ENCODE measurements at places on chromosomes 5 and 9.

DNA sequence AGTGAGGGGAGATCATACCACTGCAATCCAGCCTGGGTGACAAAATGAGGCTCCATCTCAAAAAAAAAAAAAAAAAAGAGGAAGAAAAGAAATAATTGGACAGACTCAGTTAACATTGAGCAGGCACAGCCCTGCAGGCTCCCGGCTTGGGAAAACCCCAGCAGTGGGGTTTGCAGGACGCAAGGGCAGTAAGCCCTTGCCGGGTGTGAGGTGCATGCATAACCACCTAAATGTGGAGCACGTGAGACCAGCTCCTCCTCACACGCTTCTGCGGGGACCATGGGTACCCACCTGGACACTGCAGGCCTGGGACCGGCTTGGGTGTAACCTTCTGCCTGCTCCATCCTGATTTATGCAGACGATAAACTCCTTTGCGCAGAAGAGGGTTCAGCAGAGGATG lies 4.8 kb upstream of the SLC6A18 start:
- no peak for DNase-seq

DNA sequence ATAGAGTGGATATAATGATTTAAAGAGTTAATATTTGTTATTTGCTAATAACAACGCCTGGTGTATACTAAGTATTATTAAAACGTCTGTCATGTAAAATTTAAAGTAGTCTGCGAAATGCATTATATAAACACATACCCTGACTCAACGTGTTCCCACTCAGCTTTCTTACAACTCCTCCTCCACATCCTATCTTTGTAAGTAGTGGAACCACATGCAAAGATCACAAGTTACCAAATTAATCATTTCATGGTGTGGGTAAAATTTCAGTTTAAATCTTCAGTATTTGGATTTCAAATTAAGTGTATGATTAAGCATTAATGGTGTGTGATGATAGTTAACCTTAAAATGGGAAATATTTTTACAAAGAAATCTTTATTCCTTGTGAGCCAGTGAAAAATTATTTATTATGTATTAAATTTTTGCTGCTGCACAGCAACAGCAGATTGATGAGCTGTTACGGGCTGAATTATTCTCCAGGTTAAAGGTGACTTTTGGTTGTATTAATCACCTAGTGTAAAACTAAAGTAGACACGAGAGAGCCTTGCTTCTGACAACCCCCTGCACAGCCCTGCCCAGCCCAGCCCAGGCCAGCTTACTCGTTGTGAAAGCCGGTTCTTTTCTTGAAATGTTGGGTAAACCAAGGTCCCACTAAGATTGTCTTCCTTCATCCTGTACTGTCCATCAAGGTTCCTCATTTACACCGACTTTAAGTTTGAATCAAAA lies 373.5 kb downstream of the DTWD2 start:
- DNase-seq: no peak

DNA sequence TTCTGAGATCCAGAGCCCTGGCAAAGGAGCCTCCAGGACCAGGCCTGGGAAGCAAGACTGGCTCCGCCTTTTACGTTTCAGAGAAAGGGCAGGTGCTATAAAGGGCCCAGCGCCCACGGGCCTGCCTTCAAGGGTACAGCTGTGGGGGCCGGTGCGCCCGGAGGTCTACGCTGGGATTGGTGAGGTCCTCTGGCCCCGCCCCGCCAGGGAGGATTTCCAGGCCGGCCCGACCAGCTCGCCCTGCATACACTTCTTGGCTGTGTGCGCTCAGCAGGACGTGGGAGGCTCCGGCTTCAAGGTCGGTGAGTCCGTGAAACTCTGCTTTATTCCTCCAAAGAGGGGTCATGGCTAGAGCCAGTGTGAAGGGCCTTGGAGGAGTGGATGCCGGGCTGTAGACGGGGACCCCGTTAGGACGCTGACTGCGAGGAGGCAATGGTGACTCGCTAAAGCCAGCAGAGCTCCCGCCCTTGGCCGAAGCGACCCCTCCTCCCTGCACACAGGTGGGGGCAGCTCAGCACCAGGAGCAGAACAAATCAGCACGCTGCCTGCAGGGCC lies at the start of gene CKMT2:
TSS of gene CKMT2 (plus strand) at position 243 of the 555 bp plus-strand sequence. CDS start 17,811 bp downstream, outside the sequence.
- no peak for DNase-seq

GRCh38 chr5:88741964-88742363 lies 141.0 kb downstream of the MEF2C start:
- DNase-seq: no peak

GRCh38 chr9:78866207-78867132 lies 569.5 kb downstream of the PSAT1 start:
- DNase-seq: no peak

DNA sequence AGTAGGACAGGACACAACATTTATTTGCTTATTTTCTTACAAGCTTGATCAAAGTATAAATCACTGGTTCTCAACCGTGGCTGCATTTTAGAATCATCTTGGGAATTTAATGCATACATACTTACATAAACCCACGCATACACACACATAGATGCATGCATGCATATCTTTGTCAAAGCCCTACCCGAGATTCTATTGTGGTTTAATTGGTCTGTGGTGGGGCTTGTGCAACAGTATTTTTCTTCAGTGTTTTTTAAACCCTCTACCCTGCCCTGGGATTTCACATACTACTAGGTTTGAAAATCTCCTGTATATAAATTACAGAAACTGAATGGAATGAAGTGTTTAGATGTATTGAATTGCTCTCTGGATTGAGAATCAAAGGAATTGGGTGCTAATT lies 1166.2 kb downstream of the MAT2B start:
- no peak for DNase-seq

GRCh38 chr9:112051812-112052211 lies 123.3 kb downstream of the SUSD1 start:
- no peak for DNase-seq

DNA sequence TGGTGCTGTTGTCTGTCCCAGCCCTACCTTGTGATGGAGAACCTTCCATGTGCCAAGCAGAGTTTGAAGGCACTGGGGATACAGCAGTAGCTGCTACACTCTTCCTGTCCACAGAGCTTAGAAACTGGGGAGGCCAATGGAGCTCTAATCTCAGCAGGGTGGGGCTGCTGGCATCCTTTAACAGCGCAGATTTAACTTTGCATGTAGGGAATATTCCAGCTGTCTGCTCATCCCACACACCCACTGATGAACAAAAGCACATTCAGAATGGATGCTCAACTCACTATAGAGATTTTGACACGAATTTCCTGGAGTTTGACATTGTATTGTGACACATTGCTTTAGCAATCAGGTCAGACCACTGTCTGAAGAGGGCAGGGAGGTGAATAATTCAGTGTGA lies 49.0 kb downstream of the TMEM215 start:
- DNase-seq: no peak

DNA sequence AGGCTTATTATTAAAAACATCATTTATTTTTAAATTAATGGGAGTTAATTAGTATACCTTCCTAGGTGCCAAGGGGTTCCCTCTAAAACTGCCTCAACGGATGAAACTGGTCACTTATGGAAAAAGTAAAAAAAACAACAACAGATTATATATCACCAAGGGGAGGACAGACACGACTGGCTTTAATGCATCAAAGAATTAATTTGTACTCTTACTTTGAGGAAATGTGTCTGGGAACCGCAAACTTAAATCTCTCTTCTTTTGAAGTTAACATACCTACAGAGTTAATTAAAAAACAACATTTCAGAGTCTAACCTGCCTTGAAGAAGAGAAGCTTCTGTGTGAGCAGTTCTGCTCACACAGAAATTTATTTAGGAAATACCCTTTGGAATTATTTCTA lies 354.6 kb downstream of the LRRC70 start:
- no peak for DNase-seq

DNA sequence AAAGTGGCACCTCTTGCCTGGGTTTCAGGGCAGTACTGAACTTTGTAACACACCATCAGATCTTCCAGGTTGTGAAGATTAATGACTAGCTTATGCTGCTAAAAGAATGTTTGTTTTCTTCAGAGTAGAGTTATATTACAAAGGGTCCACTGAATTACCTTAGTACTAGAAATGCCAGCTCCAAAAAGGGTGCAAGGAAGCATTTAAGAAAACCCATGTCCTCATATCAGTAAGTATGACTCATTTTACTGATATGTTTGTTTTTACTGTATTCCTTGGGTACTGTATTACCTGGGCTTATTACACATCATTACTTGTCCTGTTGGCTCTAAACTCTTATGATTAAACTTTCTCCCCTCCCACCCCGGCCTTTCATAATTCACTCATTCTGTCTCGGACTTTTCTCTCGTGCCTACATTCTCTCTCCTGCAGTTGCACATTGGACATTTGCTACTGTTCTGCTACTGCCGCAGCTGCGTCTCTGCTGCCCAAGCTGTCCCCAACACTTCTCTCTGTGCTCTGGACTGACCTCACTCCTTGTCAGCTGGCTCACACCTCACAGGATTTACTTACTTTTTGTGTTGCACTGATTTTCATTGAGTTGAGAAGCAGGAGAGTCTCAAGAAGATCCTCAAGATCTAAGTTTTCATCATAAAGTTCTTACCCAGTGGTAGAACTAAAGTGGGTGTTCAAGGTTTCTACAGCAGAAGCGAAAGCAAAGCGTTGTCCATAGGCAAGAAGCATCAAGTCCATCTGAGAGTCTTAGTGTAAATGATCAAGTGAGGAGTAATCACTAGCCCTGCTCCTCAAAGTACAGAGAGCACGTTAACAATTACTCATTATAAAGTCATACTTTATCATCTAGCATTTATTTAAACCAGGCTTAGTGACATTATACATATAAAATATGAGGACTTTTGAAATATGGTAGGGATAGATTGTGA lies 53.2 kb upstream of the C9orf72 start:
- DNase-seq: no peak

DNA sequence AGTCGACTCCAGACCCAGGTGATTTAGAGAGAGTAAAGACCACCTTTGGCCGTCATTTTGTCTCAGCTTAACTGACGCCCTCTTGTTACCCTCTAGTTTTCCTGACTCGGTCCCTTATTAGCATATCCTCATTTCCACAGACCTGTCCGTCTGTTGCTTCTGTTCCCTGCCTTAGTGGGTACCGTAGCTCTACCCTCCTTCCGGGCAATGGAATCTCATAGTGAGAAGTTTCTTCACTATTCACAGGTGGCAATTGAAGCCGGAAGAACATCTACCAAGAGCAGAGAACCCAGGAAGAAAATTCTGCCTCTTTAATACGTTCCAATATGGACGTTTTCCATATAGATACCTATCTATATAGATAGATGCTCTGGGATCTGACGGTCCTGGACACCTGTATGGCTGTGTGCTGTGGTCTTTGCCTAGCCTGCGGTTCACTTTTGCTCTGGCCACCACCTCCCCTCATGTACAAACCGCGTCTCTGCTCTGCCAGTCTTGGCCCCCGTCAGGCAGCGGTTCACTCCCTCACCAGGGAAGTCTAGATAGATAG lies 652 bp upstream of the TMEM161B start:
- DNase-seq: no peak

DNA sequence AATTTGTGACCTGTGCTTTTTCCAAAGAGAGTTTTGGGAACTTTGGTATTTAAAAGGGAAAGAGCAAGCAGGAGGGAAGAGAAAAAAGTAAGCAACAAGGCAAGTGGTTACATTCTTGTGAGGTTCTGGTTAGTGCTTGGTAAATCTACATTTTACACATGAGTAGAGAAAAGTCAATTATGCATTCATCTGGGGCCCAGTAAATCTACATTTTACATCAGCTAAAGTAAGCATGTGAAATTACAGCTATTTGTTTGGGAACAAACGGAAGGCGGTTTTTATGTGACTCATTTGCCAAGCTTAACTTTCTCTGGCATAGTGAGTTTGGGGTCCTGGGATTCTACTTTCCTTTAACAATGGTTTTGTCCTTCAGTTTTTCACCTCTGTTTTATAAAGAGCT lies 102.2 kb downstream of the SNX18 start:
- DNase-seq: no peak

DNA sequence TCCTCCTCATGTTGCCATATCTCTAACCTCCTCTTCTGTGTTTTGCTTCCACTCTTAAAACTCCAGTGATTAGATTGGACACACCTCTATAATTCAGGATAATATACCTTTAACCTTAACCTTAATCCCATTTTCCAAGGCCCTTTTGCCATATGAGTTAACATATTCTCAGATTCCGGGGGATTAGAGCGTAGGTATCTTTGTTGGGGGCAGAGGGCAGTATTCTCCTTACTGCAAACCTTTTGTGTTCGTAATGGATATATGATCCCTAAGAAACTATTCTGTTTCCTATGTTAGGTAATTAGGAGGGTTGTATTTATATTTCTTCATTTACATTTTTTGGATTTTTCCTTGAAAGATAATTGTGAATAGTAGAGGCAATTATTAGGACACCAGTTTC lies 99.5 kb downstream of the VPS13A start:
- DNase-seq: no peak

GRCh38 chr5:99141534-99142128 lies 212.8 kb upstream of the CHD1 start:
- DNase-seq: no peak

- no peak for DNase-seq
Observed at GRCh38 chr9:98037357-98037756, 19.2 kb upstream of the NANS start.

GRCh38 chr9:36382484-36382883 lies 17.6 kb downstream of the RNF38 start:
- DNase-seq: no peak

DNA sequence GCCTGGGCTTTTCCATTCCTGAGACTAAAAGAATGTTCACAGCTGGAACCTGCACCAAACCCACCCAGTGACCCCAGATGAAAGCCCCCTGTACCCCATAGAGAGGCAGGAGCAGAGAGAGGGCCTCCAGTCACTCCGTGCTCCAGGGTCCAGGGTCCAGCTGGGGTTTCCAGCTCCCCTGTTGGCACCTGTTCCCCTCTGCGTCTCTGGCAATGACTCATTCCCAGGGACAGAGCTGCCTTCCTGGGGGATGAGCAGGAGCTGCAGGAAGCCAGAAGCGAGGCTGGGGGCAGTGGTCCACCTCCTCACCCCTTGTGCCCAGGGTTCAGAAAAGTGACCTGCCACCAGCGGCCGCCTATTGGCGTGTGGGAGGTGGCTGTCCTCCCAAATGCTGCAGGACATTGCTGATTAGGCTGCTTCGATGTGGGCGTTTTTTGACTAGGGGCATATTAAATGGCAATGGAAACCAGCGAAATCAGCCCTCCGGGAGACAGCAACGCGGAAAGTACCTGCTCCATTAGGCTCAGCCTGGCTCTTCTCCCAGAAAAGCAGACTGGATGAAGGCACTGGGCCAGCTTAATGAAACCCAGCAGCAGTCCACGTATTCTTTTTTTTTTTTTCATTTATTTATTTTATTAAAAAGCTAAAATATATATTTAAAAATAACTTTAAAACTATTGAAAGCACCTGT lies 97.4 kb downstream of the DAP start:
- DNase-seq: no peak

DNA sequence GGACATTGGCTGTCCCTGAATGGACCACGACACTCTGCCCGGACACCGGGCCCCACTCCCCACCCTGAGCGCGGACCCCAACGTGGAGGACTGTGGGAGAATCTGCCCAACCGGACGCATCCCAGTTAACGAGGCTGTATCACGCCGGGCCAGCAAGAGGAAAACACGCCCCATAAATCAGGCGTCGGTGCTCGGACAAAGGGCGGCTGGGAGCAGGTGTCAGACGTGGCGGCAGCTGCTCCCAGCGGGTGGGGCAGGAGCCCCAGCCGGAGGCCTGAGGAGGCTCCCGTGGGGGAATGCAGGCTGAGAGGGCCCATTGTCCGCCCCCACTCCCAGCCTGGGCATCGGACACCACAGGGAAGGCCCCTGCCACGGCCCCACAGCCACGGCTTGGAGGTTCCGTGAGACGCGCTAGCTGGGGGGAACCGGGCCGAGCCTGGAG lies 19.2 kb downstream of the NOTCH1 start:
- DNase-seq: no peak

Data from stimulated activated CD8-positive, alpha-beta memory T cell treated with anti-CD3 and anti-CD28 coated beads, Interleukin-4, amount 100 ng/mL, for 24 hours (primary cell).